BJ (cell line): ENCODE measurements at places on chromosomes 12 and 14.

DNA sequence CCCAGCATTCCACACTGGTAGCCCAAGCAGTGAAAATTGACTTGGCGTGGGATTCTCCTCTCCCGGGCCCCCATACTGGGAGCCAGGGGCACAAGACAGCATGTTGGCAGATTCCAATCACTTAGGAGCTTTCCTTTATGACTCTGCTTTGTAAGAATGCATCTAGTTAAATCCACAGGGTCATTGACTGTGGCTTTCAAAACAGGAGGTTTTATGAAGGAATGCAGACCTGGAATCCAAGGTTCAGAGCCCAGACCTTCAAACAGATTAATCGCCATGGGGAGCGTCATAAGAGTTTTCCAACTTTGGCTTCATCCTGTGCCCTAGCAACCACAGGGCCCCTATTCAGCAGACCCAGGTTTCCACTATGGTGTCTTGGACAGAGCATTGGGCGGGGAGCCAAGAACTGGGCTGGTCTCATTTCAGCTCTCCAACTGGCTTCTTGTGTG is 76.4 kb upstream of the RMST start:
- no peak for DNase-seq

GRCh38 chr12:111296906-111297463 is 71.9 kb downstream of the PHETA1 start:
- DNase-seq: no peak

DNA sequence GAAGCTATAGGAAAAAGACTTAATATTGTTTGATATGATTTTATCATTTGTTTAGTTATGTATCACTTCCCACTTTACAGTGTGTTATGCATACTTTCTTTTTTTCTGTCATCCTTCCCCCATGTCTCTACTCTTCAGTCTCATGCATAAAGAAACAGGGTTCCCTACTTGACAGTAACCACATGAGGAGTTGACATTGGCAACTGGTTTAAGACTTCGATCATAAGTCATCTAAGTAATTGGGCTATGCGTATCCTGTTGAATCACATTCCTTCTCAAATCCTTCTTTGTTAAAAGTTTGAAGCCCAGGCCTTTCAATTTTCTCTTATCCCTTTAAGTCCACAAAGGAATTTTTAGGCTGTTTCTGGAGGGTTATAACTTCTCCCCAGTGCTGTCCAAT is 358.7 kb downstream of the RAD51B start:
- DNase-seq: no peak

DNA sequence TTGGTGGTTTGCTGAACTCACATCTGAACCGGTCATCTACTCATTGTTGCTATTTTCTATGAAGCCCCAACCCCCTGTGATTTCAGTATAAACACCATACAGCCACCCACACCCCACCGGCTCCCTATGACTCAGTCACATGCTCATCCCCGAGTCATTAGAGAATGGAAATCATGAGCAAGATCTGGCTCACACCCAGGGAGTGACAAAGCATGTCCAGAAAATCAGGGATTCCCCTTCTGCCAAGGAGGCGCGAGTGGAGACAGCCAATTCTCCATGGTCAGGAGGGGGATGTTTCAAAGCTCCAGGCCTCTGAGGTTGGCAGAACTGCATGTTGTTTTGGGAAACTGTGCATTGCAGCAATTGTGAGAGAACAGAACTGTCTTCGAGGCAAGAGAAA is 657.5 kb upstream of the TBX3 start:
- peak; percentile 95 for DNase-seq

GRCh38 chr14:102335163-102335562 is 15.6 kb downstream of the ZNF839 start:
- DNase-seq: no peak

DNA sequence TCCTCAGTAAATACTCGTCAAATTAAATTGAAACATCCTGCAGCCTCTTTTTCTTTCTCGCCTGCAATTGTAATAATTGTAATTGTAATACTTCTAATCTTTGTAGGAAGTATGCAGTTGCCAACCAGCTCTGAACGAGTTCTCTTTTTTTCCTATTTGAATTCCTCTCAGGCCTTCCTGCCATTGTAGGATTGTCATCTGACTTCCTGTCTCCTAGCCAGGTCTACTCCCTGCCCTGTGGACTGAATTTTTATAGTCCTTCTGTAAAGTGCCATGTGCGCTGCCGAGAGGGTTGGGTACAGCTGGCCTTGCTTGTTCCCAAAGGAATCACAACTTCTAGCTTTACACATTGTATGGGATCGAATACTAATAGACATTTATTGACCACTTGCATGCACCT is 183.3 kb downstream of the SSPN start:
- DNase-seq: no peak

- DNase-seq: no peak
Measured at GRCh38 chr12:125003021-125003420, 9.6 kb downstream of the BRI3BP start.

DNA sequence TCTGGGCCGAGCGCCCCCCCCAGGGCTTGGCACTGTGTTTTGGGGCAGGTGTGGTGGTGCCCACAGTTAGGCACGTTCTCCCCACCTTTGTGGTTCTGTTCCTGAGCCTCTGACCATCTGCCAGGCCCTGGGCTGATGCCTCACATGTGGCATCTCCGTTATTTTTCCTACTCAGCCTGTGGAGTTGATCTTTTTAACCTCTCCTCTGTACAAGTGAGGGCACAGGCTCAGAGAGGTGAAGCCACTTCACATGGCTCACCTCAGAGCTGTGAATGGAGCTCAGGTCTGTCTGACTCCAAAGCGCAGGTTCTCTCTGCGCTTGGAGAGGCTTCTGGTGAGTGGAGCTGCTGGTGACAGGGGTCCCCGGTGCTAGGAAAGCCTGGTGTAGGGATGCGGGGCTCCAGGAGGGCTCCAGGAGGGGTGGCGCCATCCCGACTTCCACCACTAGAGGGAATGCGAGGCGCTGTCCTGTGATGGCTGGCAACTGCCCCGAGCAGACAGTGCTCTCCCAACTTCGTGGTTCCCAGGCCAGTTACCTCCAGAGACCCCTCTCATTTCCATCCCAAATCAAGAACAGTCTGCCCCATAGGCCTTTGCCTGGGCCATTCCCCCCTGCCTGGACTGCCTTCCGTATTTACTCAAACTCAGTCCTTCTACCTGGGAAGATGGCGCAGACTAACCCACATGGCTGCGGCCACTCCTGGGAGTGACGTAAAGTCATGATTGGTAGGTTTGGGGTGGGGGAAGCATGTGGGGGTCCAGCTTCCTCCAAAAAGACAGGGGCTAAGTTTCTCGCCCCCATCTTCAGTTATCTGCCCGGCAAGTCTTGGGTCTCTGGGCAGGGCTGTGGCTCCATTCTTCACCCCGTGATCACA is 9.9 kb downstream of the BCL7A start:
- no peak for DNase-seq

DNA sequence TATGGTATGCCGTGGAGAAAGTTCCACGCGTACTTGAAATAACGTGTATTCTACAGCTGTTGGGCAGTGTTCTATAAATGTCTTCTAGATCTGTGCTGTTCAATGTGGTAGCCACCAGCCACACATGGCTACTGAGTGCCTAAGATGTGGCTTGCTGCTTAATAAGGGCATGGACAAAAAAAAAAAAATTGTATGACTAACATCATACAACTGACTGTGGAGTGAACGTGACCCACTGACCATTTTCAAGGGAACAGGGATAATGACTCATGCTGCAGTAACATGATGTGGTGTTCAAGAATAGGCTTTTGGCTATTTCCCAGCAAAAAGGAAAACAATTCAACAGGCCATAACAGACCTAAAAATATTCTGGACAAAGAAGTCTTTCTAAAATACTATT is 13.0 kb downstream of the ATG14 start:
- peak; percentile 91 for DNase-seq

DNA sequence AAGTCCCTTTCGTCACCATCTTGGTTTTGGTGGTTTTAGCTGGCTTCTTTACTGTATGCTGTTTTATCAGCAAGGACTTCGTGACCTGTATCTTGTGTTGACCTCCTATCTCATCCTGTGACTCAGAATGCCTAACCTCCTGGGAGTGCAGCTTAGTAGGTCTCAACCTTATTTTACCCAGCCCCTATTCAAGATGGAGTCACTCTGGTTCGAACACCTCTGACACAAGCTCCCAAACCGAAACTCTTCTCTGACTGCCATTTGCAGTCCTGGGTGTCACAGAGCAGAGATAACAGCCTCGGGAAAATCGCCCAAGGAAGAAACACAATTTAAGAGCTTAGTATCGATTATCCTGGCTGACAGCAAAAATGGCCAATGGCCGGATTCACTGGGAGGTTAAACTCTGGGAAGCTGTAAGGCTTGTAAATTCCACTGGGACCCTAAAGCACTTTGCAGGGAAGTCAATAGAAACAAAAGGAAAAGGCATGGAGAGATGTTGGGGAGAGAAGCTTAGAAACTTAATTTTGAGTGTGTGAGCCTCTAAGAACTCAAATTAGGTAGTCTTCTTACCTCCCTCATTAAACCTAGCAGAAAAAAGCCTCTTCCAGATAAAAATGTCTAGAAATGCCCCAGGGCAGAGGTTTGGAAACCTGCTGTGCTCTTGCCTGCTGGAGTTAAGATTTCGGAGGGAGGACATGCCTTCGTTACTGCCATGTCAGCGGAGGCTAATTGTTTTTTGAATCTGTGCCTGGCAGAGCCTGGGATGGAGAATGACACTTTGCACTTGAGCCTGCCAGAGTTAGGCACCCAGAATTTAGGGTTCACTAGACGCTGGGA is 56.5 kb upstream of the RPH3A start:
- no peak for DNase-seq

DNA sequence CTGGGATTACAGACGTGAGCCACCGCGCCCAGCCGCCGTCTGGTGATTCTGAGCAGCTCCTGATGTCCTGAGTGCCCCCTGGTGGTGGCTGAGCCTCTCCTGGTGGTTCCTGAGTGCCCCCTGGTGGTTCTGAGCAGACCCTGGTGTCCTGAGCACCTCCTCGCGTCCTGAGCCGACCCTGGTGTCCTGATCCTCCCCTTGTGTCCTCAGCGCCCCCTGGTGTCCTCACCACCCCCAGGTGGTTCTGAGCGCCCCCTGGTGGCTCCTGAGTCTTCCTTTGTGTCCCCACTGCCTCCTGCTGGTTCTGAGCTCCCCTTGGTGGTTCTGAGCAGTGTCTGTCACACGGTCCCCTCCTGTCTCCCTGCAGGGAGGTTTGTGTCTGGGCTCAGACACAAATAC is 1304.9 kb downstream of the TMEM121 start:
- DNase-seq: no peak

DNA sequence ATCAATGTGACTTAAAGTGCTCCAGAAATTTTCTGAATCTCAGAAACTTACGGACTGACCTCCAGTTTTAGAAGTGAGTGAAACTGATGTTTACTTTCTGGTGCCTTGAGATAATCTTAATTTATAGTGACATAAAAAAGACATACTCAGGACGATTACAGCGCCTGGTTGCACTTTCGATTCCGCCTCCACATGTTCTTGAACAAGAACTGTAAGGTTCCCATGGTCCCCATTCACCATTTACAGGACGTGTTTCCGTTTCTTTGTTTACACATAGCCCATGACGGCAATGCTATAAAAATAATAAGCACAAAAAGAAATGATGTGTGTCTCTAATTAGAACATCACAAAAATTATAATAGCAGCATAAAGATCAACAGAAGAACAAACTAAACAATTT is 98.2 kb downstream of the ADAMTS20 start:
- no peak for DNase-seq

DNA sequence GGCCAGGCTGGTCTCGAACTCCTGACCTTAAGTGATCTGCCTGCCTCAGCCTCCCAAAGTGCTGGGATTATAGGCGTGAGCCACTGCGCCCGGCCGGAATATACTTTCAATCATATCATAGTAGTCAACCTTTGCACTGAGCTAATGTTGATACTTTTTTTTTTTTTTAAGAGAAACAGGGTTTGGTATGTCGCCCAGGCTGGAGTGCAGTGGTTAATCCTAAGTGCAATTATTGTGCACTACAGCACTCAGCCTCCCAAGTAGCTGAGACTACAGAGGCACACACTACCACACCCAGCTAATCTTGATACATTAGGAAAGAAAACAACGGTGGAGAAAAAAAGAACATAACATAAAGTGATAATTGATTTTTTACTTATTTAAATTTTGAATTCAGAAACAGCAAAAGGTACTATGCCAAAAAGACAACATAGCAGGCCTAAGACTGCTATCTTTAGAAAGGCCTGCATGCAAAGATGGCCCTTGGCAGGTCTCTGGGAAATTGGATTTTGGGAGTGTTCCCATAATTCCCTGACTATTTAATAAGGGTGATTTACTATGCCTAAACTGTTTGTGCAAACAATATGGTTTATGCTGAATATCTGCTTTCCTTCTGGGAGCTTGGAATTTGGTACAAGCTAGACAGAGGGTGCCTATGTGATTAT is 15.5 kb downstream of the BTBD7 start:
- DNase-seq: no peak

DNA sequence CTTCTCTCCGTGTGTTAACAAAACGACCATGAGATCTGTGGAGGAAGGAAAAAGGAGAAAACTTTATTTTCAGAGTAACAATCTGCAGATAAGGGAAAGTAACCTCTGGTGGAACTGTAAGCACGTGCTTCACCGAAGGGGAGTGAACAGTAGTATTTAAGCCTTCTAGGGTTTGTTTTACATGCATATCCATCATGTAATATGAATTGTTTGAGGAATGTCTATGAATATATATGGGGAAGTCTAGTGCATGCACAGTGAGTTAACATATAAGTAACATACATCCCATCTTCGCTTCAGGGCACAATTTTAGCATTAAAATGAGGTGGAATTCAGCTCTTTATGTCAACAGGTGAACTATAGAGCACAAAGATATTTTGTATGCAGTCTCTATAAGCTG is 101.1 kb downstream of the FUT8 start:
- DNase-seq: no peak

DNA sequence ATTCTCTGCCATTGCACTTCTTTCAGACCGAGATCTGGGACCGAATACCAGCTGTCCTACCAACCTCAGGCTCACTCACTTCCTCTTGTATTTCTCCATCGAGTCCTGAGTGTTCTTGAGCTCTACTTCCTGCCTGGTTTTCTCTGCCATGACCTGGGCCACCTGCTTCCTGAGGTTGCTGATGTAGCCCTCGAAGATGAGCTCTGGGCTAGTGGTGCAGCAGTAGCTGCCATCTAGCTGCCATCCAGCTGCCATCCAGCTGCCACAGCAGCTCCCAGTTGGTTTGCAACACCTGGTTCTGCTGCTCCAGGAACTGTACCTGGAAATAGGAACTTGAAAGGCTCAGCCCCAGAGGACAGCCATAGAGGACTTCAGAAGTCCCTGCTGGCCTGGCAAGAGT is 15.0 kb upstream of the KRT73 start:
- no peak for DNase-seq

- no peak for DNase-seq
Measured at GRCh38 chr12:12156828-12157227, 86.1 kb downstream of the BCL2L14 start.

- DNase-seq: no peak
Measured at GRCh38 chr14:50020799-50021198, 95.6 kb downstream of the VCPKMT start.
